ENCODE measurements at places on chromosomes 1 and 21. TPM values are rescaled to one million over a fixed set of nuclear protein-coding genes. Genes with fewer than 3 reads are reported as not detected.

NMNAT2 gene
- 0.60 TPM for total RNA-seq

ANKRD65 gene
- total RNA-seq = not detected

NUP210L gene
- total RNA-seq = not detected

KRTAP13-4 gene
- not detected for total RNA-seq

FAAH gene
- total RNA-seq = 0.74 TPM

EPS8L3 gene
- total RNA-seq = not detected

DNA sequence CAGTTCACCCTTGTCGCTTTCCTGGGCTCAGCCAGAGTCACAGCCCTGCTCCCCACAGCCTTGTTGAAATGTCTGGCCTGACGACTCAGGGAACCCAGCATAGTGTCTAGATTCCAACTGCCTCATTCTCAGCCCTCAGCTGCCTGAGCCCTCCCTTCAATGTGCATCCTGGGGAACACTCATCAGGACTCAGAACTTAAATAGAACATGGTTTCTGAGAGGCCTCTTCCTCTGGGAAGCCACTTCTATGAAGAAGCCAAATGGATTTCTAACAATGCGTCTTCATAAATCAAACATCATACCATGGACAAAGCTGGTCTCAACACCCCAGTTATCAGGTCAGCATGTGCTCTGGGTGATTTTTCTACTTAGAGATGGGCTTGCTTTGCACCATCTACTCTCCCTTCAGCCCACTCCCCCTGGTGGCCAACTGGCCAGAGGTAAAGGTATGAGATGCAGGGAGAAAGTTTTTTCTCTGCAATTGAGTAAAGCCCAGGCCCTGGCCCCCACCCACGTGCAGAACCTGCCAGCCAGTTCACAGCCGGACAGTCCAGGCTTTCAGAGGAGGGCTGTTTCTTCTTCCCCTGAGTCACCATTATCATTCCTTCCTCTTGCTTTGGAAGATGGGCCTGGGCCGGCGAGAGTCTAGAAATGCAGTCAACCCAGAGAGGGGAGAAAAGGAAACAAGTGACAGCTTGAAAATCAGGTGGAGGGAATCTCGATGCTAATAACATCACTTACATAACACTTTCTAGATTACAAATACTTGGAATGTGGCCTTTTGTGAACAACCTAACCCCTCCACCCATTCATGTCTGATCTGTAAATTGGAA is 32.1 kb downstream of the CD244 start:
- peak; percentile 59 for DNase-seq

- no peak for DNase-seq
Observed at GRCh38 chr1:198268784-198269645, 112.2 kb downstream of the NEK7 start.

- no peak for DNase-seq
Observed at GRCh38 chr1:190494451-190494850, 16.8 kb upstream of the BRINP3 start.

DNA sequence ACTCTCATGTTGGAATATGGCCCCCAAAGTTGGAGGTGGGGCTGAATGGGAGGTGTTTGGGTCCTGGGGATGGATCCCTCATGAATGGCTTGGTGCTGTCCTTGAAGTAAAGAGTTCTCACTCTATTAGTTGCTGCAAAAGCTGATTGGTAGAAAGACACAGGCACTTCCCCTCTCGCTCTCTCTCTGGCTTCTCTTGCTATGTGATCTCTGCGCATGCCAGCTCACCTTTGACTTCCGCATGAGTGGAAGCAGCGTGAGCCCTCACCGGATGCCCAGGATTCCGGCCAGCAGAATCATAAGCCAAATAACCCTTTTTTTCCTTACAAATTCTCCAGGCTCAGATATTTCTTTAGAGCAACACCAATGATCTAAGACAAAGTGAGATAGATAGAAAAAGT is 20.9 kb upstream of the CCSAP start:
- DNase-seq = no peak

DNA sequence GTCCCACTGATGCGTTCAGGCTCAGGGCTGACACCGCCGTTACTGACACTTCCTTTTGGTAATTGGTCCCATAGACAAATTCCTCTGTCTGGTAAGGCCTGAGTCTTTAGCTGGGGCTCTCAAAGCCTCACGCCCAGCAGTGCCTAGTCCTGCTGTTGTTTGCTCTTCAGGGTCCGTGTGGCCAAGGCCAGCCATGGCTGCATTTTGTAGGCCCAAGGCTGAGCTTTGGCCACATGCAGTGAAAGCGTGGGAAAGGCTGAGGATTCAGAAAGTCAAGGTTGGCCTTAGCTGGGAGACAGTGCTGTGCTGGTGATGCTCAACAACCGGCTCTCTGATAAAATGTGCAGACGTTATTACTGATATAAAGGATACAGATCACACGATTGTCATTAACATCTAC is 63.5 kb upstream of the C1orf174 start:
- DNase-seq = no peak

- DNase-seq = no peak
Observed at GRCh38 chr1:61332796-61333195, 250.4 kb downstream of the NFIA start.

DNA sequence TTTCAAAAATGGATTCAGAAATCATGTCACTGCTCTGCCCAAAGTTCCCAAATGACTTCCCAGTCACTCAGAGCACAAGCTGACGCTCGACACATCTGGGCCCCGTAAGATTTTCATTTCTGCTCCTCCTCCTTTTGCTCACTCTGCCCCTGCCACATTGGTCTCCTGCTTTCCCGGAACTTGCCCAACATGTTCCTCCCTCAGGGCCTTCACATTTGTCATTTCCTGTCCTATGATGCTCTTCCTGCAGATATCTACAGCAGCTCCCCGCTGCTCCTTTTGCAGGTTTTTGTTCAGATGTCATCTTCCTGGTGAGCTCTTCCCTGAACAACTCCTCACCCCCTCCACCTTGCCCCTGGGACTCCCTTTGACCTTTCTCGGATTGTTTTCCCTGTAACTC is 58.5 kb upstream of the IVNS1ABP start:
- no peak for DNase-seq

DNA sequence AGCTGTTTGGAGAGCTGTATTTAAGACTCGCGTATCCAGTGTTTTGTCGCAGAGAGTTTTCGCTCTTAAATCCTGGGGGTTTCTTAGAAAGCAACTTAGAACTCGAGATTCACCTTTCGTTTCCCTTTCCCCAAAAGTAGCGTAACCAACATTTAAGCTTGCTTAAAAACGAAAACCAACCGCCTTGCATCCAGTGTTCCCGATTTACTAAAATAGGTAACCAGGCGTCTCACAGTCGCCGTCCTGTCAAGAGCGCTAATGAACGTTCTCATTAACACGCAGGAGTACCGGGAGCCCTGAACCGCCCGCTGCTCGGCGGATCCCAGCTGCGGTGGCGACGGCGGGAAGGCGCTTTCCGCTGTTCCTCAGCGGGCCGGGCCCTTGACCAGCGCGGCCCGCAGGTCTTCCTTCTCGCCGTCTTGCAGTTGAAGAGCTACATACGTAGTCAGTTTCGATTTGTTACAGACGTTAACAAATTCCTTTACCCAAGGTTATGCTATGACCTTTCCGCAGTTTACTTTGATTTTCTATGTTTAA is 1.9 kb downstream of the OLIG1 start:
- no peak for DNase-seq

DNA sequence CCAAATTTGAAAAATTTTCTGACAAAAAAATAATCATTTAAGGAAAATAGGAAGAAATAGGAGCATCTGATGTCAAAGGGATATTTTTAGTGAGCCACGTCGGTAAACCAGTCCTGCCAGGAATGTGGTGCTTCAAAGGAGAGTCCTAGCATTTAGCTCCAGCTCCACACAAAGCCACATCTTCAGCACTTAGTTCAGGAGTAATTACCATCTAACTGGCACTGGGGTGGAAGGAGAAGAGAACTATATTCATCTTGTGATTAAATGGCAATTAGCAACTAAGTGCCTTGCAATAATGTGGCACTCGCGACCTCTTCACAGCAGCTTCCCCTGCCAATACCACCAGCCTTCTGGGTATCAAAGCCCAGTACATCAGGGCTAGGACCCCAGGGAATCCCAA is 409.1 kb downstream of the SETD4 start:
- no peak for DNase-seq

GRCh38 chr1:19909971-19910370 is 13.4 kb downstream of the PLA2G2E start:
- DNase-seq = no peak

DNA sequence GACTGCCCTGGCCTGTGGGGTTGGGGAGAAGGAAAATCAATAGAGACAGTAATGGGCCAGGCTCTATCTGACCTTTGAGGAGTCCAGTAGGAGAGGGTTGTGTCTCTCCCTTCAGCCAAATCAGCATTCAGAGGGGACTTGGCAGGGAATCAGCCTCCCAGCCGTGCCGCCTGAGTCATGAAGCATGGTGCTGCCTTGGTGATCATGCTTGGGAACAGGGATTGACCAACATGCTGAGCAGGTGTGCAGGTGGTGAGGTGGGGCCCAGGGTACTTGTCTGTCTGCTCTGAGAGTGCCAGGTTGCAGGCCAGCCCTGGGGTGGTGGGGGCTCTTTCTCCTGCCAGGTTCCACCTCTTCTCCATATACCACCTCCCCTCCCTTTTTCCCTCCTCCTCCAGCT is 58.9 kb upstream of the TLR5 start:
- no peak for DNase-seq

DNA sequence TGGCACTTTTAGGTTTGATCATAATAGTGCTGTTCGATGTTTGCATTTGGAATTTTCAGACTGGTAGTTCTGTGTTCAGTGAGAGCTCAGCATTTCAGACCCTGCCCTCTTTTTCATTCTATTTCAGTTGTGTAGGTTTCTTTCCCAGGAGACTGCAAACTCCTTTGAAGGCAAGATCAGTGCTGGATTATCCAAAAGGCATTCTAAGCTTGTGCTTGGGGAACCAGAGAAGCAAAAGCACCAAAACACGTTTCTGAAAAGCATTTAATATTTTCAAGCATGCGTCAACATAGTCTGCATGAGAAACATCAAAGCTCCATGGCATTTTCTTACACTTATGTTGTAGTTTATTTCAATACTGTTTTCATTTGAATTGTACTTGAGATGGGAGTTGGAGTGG is 292.1 kb downstream of the SDCCAG8 start:
- DNase-seq = no peak

GRCh38 chr1:153760440-153760839 is 14.8 kb upstream of the SLC27A3 start:
- DNase-seq = no peak

- no peak for DNase-seq
Observed at GRCh38 chr1:2330035-2330434, 61.3 kb downstream of the MORN1 start.

DNA sequence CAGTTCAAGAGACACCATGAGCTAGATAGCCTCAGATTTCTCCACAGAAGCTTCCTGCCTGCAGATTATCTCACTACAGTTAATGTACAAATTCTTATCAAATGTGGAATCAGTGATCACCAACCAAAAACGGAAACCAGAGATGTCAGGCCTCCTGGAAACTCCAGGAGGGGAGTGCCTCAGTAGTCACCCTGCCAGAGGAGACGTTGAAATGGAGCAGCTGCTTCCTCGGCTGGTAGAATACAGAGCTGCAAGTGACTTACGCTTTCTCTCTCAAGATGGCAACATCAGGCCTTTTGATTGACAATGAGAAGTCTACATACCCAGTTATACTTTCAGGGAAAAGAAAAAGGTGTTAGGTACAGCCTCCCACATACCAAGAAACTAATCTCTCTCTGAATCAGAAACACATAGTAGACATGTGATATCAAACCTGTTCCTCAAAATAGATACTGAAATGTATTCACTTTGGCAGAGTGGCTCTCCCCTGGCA is 52.2 kb downstream of the ACP6 start:
- DNase-seq = no peak

DNA sequence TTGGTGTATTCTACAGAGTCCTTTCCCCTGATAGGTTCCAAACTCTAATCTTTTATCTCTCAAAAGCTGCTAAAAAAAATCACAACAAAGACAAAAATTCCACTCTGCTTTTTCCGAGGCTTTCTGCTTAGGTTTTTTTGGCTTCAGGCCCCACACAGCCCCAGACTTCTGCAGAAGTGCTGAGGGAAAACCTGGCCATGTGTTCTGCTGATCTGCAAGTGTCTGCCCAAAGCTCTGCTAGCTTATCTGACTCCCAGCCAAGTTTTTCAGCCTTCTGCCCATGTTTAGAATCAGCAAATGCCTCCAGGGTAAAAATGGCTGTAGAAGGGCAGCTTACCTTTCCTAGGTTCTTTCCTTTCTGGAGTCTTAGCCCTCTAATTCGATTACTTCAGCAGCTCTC is 28.4 kb downstream of the DISP3 start:
- DNase-seq = no peak

DNA sequence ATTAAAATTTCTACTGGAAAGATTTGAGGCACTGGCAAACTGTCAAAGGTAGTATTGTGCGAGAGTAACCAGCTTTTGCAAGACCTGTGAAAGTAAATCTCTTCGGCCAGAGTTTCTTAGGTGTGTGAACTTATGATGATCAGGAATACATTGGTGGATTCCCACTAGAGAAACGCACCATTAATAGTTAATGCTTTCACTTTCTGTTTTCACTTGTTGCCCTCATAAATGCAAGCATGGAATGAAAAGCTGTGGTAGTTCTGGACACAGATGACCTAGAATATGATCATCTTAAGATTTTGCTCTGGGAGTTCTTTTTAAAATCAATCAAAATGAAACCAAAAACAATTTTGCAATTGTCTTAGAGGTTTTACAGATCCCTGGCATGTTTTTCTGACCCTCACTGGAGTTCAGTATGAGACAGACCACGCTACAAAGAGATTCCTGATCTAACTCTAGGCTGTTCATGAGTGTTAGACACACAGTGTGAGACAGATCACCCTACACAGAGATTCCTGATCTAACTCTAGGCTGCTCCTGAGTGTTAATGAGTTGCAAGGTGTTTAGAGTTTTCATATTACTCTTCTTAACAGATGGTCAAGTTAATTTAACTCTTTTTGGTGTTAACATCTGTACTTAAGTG is 98.8 kb downstream of the SDCCAG8 start:
- peak; percentile 48 for DNase-seq

GRCh38 chr1:235207209-235207565 is 46.1 kb upstream of the RBM34 start:
- DNase-seq = no peak

DNA sequence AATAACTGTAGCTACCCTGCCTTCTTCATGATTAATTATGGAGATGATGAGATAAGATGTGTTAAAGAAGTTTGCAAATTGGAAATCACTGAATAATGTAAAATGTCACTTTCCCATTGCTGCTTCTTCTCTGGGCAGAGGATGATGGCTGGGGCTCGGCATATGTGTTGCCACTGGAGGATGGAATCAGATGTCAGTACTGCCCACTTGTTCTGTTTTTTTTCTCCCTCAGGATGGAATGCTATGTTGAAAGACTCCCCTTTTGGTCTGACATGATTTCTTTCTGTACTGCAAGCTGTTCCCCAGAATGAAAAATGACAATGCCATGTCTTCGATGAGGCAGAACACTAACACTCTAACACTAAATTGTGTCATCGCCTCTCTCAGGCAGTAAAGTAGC is 373.9 kb upstream of the SPAG17 start:
- DNase-seq = no peak

DNA sequence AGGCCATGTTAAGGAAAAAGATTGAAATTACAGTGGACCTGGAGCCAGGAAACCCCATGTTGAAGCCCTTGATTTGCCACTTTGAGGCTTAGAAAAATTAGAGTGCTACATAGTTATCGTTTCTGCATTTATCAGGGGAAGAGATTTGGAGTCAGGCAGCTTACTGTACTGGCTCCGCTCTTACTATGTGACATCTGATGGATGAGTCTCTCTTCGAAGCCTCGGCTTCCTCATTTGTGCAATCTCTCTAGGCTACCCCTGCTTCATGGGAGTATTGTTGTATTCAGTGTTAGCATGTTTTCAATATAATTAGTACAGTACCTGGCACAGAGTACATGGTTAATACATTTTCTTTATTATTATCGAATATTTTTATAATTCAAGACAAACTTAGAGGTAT is 480.4 kb upstream of the USP24 start:
- DNase-seq = no peak
